Left lung (tissue), 14 donors: ENCODE measurements at places on chromosomes 4 and X.

- no peak for DNase-seq
Observed at GRCh38 chr4:112287258-112287989, 1.7 kb upstream of the TIFA start.

DNA sequence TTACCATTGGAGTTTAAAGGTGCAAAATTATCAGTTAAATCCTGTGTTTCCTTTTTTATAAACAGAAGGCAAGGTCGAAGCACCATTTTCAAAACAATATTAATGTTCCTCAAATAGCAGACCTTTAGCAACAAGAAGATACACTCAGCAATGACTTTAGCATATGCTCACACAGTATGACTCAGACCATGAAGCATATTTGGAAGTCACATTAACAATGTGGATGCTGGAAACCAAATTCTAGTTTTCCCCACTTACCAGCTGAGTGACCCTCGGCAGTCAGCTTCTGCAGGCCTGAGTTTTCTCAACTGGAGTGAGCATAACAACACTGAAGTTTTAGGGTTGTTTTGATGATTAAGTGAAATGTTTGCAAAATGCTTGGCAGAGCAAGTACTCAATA, 130.5 kb downstream of the ANK2 start:
- no peak for DNase-seq

DNA sequence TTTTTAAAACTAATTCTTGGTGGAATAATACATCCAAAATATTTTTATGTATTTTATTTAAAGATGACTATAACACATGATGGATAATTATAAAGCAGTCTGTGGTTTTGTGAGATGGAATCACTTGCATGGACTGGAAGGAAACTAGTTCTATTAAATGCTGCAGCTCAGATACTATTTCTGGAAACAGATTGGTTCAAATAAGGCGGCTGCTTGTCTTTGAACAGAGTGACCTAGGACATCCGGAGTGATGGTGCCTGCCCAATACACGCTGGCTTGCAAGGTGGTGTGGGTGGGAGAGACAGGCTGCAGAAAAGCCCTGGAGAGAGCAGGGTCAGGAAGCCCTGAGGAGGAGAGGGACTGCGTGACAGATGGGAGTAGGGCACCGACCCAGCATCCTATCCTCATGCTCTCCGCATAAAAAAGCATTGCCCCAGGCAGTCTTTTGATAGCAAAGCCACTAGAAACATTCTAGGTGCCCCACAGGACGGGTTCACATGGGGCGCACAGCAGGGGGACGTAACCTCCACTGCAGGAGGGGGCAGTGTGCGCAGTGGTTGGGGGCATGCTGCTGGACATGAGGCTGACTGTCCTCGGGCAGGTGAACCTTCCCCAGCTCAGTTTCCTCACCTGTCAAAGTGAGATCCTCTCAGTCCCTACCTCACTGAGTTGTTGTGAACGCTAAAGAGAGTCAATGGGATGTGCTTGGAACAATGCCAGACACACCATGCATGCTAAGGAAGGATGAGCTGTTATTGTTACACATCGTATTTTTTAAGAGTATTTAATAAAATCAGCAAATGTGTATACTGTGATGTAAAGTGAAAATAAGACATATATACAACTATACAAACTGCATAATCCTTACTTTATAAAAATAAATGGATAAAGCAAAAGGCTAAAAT, 71.3 kb downstream of the EVC2 start:
- DNase-seq = no peak

DNA sequence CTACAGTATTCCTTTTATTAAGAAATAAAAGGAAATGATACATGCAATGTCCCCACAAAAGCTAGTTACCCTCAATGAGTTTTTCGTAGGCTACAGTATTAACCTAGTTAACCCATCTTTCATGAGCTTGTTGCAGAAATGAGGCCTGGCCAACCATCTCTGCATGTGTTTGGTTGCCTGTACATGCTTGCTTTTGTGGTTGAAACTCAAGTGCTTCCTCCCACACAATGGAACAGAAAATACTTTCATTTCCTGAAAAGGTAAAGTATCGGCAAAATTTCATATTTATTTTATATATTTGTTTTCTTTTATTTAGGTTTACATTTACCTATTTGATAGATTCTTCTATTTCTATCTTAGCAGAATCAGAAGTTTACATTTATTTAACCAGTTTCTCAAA, 214.6 kb upstream of the FAM241A start:
- DNase-seq = no peak

DNA sequence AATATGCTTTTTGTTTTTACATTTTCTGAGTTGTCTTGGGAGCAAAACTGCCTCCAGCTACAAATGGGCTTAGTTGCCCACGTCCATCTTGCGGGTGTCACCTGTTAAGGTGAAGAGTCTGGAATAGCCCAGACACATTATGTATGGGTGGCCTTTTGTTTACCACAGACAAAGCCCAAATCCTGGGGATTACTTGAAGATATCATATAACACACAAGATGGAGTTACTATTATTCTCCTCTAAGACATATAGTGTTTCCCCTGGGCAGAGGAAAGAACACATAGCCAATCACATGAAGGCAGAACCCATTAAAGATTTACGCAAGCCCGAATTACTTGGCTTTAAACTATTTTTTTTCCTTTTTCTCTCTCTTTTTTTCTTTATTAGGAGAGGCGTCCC, 625.6 kb upstream of the FAM241A start:
- DNase-seq = no peak

DNA sequence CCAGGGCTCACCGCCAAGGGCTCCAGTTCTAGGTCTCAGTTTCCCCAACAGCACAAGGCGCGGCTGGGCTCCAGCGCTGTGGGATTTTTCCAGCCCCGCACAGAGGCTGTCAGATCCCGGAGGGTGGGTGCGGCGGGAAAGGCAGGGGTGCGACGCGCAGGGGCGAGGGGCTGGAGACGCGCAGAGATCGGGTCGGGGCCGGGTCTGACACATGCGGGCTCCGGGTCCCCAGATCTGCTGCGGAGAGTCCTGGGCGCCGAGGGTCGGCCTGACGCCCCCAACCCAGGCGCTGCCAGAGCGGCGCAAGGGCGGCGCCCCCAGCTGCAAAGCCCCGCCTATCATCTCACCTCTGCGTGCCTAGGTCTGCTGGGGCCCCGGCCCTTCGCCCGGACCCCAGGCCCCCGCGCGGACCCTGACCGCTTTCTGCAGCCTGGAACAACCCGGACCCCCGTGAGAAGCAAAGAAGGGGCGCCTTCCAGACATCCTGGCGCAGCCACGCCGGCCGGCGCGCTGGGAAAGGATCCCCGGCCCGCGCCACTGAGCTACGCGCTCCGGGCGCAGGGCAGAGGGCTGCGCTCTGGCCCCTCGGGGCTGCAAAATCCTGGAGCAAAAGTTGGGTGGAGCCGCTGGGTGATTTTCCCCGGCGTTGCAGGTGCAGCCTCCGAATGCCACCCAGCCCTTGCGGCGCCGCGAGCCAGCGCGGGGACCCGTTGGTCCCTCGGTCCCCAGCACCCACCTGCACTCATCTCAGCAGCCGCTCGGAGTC, 486 bp downstream of the ABLIM2 start:
- DNase-seq = no peak

DNA sequence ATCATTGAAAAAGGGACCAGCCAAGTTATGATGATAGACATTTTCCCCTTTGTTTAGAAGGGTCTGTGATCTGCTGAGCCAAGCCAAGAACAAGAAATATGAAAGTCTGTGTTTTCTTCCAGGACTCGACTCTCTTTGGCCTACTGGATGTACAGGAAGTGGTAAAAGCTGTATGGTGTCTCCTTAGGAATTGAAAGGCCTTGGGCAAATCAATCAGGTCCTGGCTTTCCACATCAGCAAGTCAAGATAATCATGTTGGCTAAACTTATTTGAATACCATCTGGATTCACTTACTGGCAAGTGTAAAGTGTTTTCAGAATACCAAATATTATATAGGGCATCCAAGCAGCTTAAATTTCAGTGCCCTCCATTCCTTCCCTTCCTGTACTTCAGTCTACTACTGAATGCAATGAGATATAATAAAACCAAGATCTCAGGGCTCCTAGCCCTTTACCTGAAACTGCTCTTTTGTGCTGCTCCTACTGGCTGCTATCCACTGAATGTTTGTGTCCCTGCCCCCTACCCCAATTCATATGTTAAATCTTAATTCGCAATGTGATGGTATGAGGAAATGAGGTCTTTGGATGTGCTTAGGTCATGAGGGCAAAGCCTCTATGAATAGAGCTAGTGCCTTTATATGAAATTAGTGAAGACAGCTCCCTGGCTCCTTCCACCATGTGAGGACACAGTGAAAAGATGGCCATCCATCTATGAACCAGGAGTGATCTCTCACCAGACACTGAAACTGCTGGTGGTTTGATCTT, 578.0 kb downstream of the SPRY1 start:
- no peak for DNase-seq

DNA sequence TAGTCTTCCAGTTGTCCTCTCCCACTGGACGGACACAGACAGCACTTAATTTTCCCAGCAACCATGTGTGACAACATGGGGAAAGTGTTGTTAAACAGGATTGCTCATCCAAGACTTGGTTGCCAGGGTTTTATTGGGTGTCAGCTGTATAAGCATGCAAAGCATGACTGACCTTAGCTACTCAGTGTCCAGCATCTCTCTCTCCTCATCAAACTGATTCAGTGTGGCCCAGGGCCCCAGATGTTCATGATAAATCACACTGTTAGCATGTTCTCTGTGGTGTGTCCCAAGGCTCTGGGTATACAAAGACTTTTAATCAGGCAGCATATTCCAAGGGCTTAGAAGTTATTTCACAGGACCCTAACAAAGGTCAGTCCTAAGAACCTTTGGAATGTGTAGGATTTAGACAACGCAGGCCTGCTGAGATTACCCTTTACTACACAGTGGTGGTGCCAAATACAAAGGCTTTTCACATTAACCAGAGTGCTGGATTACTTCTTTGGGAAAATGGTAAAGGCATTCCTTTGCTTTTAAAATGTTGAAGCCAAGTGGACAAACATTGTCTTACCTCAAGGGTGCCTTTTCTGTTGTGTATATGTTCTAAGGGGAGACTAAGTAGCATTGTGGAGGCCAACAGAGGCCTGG, 213.3 kb downstream of the GLUD2 start:
- DNase-seq = no peak

DNA sequence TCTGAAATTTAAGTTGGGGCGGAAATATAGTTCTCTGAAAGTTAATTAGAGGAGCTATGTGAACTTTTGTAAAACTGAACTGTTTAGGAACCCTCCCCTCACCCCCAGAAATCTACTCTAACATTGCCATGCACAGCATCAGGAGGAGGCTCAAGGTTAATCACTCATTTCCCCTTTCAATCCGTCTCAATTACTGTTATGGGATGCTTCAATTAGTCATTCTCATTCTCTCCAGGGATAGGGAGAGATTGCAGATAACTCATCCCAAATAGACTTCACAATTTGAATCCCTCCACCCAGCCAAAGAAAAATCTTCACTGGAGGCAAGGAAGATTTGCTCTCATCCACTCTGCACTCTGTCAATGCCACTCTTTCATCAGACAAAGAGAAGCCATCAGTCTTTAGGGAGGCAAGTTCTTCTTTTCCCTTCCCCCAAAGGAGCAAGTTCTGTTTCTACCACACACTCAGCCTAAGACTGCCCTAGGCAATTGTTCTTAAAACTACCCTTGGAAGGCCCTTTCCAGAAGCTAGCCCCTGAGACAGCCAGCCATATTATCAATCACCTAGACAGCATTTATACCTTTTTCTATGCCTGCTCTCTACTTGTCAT, 140.4 kb downstream of the SLC10A7 start:
- DNase-seq = no peak

GRCh38 chrX:150879855-150880807, 18.3 kb downstream of the CD99L2 start:
- no peak for DNase-seq

DNA sequence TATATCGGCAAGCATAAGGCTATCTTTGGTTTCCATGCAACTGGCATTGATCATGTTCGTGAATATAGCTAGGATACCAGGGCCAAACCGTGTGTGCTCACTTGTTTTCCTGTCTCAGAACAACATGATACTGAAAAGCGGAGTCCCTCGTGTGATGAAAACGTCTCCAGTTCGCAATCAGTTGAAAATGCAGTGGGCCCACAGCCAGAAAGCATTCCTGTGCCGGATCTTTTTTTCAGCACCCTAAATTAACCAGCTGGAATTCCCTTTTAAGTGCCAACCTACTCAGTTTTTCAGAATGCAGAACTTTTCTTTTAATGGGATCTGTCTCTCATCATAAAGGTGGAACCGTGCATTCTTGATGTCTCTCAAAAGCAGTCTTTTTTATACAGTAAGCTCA, 130.8 kb upstream of the FRG1 start:
- DNase-seq = no peak

- no peak for DNase-seq
Observed at GRCh38 chrX:101450961-101451360, 34.3 kb upstream of the ARMCX4 start.

- DNase-seq = no peak
Observed at GRCh38 chrX:120365320-120365719, 3.4 kb downstream of the ATP1B4 start.

DNA sequence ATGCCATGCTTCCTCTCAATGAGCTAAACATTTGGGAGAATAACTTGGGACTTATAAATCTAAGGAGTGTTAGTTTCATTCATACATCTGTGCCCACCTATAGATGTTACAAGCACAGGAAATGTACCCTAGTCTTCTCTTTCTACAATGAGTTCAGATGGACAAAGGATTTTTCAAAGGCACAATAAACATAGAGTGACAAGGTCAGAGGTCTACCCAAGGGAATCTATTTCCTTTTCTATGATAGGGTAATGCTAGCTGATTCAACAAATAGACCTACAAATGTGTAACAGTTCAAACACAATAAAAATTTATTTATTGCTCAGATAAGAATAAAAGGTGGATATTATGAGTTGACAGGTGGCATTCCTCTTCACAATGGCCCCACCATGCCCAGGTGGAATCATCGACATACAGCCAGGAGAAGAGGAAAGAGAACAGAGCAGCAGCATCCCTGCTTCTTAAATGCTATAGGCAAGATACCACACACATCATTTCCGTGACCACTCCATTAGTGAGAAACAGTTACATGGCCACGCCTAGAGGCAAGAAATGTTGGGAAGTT, 421.8 kb downstream of the HNRNPD start:
- DNase-seq = no peak

GRCh38 chr4:37998226-37998625, 38.0 kb downstream of the PTTG2 start:
- DNase-seq = no peak

- DNase-seq = no peak
Observed at GRCh38 chrX:15680401-15680800, 15.8 kb upstream of the CLTRN start.

GRCh38 chr4:41323706-41324105, 67.0 kb downstream of the UCHL1 start:
- no peak for DNase-seq
